ENCODE measurements at places on chromosomes 11 and 22.

GRCh38 chr11:85062659-85063058 is 564.5 kb downstream of the DLG2 start:
- no peaks in the 10 kb centered on the region for H3K27me3 ChIP-seq
- no peak for DNase-seq
- no peaks in the 10 kb centered on the region for H3K4me1 ChIP-seq

DNA sequence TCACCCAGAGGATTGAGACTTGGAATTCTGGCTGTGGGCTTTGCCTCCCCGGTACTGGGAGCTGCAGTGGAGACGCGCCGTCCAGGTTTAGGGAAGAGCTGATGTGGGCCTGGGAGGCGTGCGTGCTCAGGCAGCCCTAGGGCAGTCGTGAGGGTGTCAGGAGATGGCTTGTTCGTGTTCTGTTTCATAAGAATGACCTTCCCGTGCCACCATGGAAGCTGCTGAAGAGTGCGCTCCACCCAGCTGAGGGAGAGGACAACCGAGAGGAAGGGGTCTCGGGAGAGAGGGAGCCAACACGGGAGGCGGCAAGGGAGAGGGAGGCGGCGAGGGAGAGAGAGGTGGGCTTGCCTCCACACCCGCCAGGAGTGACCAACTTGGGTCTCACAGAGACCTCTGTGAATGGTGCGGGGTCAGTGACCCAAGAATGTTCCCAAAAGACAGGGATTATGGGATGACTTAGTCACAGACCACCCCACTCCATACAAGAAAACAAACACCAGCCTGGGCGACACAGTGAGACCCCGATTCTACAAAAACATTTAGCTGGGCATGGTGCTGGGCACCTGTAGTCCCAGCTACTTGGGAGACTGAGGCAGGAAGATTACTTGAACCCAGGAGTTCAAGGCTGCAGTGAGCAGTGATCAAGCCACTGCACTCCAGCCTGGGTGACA is 14.7 kb upstream of the TRMU start:
- no peaks in the 10 kb centered on the region for H3K27me3 ChIP-seq
- H3K27ac ChIP-seq: no peak overlapping the region
- no peaks in the 10 kb centered on the region for H3K4me1 ChIP-seq
- H3K4me3 ChIP-seq: no peak overlapping the region
- H3K36me3 ChIP-seq: peaks cover 44% of the 10 kb centered on the region
- DNase-seq: no peak

- H3K4me1 ChIP-seq: no peaks in the 10 kb centered on the region
- H3K36me3 ChIP-seq: no peaks in the 10 kb centered on the region
- peak; percentile 30 for DNase-seq
- peaks cover 5% of the 10 kb centered on the region for H3K27me3 ChIP-seq
Measured at GRCh38 chr22:24772493-24773220, 1.9 kb downstream of the PIWIL3 start.

DNA sequence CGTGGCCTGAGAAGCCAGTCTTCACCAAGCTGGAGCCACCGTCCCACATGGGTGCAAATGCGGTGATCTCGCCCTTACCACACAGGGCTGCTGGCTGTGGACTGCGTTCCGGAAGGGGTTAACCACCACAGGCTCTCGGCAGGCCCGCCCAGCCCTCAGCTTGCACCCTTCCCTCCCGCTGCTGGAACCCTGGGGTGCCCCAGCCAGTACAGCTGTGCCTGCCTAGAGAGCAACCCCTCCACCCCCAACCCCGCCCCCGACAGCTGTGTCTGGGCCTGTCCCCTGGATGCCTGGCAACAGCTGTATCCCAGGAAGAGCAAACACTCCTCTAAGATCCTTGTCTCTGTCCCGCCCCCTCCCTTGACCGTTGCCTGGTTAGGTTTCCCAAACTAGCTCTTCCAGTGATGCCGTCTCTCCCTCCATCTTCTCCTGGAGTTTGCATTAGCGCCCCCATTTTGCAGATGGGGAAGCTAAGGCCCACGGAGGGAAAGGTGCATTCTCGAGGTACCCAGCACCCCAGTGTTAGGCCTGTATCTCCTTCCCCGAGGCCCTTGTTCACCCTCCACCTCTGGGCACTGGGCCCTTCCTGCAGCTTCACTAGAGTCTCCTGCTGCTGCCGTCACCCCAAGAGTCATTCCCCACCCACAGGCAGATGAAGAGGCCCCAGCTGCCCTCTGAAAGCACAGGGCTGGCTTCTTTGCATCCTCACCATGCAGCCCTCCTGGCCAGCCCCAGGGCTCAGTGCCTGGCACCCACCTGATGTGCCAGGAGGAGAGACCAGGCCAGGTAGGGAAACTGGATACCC is 12.6 kb upstream of the COX8A start:
- no peak overlapping the region for H3K27ac ChIP-seq
- peaks cover 11% of the 10 kb centered on the region for H3K4me1 ChIP-seq
- H3K4me3 ChIP-seq: peak overlapping the region; percentile 19
- peaks cover 14% of the 10 kb centered on the region for H3K36me3 ChIP-seq
- DNase-seq: no peak
- no peaks in the 10 kb centered on the region for H3K27me3 ChIP-seq

- no peaks in the 10 kb centered on the region for H3K4me1 ChIP-seq
- H3K36me3 ChIP-seq: peaks cover 73% of the 10 kb centered on the region
- no peaks in the 10 kb centered on the region for H3K27me3 ChIP-seq
Measured at GRCh38 chr11:77379253-77379652, 77.8 kb upstream of the GDPD4 start.

- no peak for DNase-seq
- no peaks in the 10 kb centered on the region for H3K36me3 ChIP-seq
- no peak overlapping the region for H3K27ac ChIP-seq
Measured at GRCh38 chr22:49365191-49365837, 462.4 kb downstream of the BRD1 start.

All from neuronal stem cell (in vitro differentiated cells).